ENCODE measurements at places on chromosomes 7 and 10.

GRCh38 chr7:95324431-95324830 is at the start of gene PON1:
PON1 (minus strand) TSS chr7:95324532; CDS start chr7:95324475, 57 bp downstream.
- DNase-seq, result no peak

DNA sequence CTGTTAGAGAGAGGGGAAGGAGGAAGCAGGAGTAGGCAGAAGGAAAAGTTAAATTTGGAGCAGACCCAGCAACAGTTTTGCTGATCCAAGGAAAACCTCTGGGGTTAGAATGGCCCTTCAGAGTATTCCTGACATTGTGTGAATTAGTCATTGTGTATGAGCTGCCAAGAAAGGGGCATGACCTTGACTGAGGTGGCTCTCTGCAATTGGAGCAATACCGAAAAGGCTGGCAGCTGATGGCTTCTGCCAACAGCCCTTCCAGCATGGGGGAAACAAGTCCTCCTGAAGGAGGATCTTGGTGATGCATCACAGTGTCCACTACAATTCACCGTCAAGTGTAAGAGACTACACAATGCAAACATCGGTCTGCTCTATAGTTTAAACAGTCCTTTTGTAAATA is 20.6 kb upstream of the WASL start:
- DNase-seq, result no peak

- DNase-seq, result no peak
Measured at GRCh38 chr10:27637601-27638000, 108.0 kb downstream of the MKX start.

GRCh38 chr10:27020243-27020642 is 80.1 kb downstream of the ANKRD26 start:
- no peak for DNase-seq

DNA sequence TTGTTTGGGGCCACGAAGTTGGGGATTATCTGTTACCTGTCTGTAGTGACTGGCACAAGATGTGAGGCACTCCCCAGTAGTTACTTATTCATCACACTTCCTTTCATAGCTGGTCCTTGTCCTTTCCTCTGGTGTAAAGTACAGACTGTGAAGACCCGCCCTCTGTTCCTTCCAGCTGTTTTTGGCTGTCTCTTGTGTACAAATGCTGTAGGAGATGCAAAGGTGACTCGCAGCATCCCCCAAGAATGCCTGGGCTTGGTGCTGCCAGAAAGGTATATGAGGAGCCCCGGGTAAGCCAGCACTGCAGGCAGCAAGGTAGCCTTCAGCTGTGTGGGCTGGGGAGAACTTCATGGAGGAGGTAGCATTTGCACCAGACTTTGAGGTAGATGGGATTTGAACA is 236.6 kb downstream of the EBF3 start:
- no peak for DNase-seq

DNA sequence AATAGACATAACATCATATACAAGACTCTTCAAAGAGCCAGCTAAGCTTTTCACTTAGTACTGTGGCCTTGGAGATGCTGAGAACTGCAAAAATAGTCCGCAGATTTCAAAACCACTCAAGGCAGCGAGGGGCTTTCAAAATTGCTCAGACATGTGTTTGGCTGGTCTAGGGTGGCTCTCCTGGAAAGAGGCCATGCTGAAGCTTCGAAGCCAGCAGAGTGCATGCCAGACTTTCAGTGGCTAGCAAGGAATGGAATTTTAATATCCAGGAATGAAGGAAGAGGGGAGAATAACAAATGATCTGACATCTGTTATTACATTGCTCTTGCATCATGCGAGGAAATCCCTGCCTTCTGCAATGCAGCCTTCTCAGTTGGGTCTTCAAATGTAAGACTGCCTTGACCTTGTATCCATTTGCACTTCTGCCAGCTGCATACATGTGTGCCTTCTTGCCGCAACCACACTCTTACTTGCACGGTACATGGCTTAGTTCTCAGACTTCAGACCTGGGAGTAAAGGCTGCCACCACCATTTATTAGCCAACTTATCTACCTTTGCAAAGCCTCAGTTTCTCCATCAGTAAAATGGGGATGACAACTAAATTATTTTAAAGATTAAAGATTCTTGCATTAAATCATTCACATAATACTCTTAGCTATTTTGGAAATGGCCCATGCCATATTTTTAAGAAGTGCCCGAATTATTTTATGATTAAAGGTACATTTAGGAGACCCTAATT is 55.9 kb downstream of the ITIH5 start:
- DNase-seq, result no peak

DNA sequence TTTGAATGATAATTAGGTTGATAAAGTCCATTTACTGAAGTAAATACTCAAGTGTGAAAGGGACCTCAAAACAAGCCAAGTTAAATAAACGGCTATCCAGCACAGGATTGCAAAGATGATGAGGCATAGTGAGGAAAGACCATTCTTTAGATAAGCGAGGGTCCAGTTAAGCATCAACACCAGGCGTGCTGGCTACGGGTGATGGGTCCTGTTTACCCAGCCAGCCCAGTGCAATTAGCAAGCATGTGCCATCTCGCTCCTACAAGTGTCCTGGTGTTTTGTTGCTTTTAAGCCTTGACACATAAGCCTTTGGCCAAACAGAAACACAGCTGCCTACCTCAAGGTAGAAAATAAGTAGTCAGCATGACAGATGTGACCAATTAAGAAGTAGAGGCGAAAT is 7.1 kb downstream of the NEBL start:
- DNase-seq, result no peak

DNA sequence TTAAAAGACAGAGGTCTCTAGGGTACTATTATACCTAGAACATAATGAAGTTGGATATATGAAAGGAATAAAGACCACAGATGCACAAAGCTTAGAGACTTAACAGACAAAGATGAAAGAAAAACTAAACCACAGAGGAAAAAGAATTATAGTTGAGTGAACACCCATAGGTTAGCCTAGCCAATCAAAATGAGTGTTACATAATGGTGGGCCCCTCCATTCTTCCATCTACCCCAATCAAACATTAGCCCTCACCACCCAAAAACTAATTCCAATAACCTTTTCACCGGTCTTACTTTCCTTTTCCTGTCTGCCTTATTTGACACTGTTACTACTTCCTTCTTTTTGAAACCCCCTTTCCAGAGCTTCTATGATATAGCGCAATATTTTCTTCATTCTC is 130.1 kb downstream of the ELMO1 start:
- DNase-seq, result no peak

DNA sequence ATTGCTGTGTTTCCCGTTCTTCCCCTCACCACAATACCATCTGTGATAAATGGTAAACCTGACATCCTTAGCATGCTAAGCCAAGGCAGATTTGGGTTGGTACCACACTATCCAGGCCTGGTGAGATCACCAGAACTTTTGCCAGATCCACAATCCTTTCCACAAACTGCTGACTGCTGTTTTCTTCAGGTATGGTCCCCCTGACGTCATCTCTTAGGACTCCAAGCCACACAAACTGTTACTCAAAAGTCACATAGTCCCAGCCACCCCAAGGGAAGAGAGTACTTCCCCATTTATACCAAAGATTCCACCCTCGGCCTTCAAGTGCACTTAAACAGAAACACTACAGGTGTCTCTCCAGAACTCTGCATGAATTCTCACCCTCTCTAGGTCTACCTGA is 34.8 kb downstream of the SLC25A13 start:
- DNase-seq, result no peak

GRCh38 chr7:39686261-39686924 is 63.0 kb downstream of the RALA start:
- DNase-seq, result no peak

- no peak for DNase-seq
Measured at GRCh38 chr10:6130848-6131470, 42.1 kb downstream of the RBM17 start.

GRCh38 chr7:6419310-6419773 is 28.4 kb downstream of the DAGLB start:
- no peak for DNase-seq

- DNase-seq, result no peak
Measured at GRCh38 chr10:107103174-107104025, 61.1 kb downstream of the SORCS1 start.

DNA sequence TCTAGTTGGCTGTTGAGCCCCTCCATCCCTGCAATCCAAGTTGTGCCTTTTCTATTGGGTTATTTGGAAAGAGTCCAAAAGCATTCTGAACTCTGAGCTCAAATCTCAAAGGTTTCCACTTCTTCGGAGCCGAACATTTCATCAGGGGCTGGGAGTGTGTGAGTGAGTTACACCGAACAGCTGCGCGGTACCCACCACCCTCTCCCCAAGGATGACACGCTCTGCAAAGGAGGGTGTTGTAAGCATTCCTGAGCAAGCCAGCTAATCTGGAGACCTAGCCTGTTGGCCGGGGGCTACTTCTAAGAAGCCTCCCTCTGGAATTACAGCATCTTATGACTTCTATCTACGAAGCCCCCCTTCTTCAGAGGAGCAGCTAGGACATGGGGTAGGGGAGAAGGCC is 270.5 kb downstream of the CREB5 start:
- DNase-seq, result no peak

GRCh38 chr7:82164813-82165212 is 278.8 kb downstream of the CACNA2D1 start:
- DNase-seq, result no peak

- no peak for DNase-seq
Measured at GRCh38 chr7:92436612-92437445, 10.5 kb upstream of the GATAD1 start.

DNA sequence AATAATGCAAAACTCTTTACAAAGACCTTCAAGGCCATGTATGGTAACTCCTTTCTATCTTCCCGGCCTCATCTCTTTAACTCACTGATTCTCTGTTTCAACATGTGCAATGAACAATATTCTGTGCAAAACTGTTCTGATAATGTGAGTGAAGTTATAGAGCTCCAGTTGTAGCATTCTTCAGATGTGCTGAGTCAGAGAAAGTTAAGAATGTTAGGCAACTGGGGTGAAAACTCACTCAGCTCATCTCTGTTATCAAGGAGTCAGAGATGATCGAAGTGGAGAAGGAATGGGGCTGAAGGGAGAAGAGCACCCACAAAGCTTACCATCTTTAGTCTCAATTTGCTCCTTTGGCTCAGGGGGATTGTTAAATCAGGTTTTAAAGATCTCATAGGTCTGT is 344.7 kb upstream of the NPSR1 start:
- DNase-seq, result no peak

DNA sequence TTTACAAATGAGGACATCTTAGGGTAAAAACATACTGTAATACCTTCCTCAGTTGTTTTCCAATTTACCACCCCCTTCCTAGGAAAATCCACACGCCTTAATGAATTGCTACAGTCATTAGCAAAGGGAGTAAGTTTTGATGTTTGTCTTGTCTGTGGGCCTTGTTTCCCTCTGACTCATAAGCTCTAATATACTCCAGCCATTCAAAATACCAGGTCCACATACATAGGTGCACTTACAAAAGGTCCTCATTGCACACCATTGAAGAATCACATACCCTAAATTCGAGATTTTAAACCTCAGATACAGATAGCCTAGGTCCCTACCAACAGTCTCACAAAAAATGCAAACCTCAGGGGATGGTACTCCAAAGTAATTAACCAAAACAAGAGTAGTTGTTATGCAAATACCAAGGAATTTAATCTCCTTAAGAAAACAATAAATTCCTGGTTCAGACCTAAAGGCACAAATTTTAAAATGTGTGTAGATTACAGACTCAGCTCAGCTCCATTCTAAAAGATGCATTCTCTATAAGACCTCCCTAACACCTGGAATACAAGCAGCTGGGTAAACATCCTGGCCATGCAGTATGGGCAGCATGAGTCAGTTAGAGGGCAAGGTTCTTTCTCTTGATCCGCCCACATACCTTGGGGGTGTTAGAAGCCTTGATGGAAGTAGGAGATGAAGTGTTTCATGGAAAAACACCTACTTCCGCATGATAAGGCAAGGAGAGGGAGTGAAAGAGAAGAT is 3.0 kb upstream of the LIPK start:
- no peak for DNase-seq

DNA sequence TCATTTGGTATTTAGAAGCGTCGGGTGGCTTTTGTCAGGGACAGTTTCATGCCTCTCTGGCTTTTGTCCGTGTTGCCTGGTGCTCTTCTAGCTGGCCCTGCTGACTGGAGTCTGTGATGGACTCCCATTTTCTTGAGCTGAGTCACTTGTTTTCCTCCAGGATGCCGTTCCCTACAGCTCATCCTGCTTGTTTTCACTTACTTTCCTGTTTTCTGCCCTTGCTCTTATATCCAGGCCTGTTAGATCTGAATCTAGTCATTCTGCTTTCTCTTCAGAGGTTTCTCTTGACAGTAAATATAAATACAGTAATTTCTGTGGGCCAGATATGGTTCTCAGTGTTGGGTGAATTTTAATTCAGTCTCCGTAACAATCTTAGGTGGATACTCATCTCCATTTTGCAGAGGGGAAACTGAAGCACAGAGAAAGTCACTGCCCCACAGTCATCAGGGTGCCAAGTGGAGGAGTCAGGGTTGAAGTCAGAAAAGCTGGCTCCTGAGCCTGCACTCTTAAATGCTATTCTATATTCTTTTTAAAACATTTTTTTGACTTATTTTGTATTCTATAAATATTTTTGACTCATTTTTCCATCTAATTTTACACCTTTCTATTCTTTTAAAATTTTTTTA is 85.4 kb downstream of the CCNY start:
- DNase-seq, result no peak

GRCh38 chr10:70508912-70509756 is 30.6 kb downstream of the PALD1 start:
- DNase-seq, result no peak

DNA sequence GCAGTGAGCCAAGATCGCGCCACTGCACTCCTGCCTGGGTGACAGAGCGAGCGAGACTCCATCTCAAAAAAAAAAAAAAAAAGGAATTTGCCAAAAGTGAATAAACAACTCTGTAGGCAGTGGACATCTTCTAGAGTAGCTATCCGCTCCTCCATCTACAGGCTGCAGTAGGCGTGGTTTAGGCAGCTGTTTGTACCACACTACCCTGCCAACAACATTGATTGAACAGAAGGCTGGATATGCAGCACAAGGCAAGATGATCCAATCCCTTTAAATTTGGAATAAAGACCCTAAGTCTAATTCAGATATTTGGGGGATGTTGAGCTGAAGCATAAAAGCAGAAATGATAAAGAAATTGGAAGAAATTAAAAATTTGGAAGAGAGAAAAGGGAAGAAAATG is 141.6 kb downstream of the TES start:
- no peak for DNase-seq

GRCh38 chr10:6219494-6219836 is 16.7 kb downstream of the PFKFB3 start:
- no peak for DNase-seq
